ENCODE measurements at places on chromosomes 3 and 15.
A peak's percentile ranks its signal among the peaks of the same experiment; 100 is the strongest.

GRCh38 chr3:31767920-31768319, 213.1 kb downstream of the OSBPL10 start:
- DNase-seq = no peak
- H3K36me3 ChIP-seq = no peaks in the 10 kb centered on the region
- no peak overlapping the region for H3K27ac ChIP-seq
- H3K27me3 ChIP-seq = no peaks in the 10 kb centered on the region
- H3K4me1 ChIP-seq = no peaks in the 10 kb centered on the region

DNA sequence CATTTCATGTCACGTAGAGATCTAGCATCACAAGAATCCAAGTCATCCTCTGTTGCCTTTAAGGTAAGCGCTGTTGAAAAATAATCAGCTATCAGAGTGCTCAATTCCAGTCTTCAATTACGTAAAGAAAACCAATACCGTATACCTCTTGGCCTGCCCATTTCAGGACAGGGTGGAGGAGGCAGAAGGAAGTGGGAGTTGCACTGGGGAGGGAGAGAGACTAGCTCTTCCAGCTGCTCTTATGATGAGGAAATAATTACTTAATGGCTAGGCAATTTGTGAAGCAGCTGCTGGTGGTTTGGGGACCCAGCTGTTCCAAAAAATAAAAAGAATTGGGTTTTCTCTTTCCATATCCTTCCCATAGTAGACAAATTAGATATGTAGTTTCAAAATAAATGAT, 365.8 kb upstream of the MCTP2 start:
- H3K36me3 ChIP-seq = no peaks in the 10 kb centered on the region
- DNase-seq = no peak
- no peaks in the 10 kb centered on the region for H3K27me3 ChIP-seq
- H3K4me1 ChIP-seq = no peaks in the 10 kb centered on the region
- H3K4me3 ChIP-seq = no peak overlapping the region

DNA sequence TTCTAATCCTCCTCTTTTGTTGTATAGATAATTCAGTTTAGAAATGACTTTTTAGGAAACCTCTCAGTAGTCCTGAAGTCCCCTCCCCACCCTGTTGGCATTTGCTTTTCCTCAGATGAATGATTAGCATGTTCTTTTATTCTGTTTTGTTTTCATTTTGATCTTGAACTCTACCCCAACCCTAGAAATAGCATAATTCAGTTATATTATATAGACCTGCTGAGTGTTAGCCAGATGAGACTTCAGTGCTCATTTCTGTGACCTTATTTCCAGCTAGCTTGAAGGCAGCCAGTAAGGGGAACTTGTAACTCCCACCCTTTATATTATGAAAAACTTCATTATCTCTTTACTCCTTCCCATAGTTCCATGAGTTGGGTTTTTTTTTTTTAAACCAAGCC, 41.2 kb downstream of the SNRK start:
- H3K4me1 ChIP-seq = no peaks in the 10 kb centered on the region
- no peak overlapping the region for H3K27ac ChIP-seq
- no peaks in the 10 kb centered on the region for H3K36me3 ChIP-seq

DNA sequence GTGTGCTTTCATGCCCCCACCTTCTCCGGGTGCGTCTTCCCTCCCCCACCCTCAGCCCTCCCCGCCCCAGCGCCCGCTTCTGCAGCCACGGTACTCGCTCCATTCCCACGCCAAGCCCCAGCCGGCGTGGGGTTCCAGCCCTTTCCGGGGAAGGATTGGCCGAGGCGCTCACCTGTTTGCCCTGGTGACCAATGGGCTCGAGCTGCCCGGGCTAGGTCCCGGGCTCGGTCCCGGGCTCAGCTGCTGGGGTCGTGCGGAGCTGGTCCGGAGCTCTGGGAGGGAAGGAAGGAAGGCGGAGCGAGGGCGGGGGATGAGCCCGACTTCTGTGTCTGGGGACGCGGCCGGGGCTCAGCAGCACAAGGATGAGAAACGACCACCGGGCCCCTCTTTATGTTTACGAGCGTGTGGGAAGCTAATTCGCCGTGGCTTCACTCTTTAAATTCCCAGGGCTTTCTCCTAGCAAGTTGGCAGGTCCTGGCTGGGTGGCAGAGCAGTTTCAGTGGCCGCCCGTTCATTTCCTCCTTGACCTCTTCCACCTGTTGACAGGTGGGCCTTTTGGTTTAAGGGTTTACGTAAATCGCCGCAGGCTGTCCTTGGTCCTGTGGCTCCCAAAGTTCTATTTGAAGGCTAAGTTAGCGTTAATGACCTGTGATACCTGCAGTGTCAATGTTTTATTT, at the start of gene IGSF10:
Gene IGSF10, minus strand, starts transcription at position 288 of the 677 bp plus-strand sequence. CDS start 2,352 bp downstream, outside the sequence.
- H3K27me3 ChIP-seq = no peaks in the 10 kb centered on the region
- DNase-seq = no peak
- no peaks in the 10 kb centered on the region for H3K36me3 ChIP-seq
- no peak within 1 kb of the TSS for H3K27ac ChIP-seq

DNA sequence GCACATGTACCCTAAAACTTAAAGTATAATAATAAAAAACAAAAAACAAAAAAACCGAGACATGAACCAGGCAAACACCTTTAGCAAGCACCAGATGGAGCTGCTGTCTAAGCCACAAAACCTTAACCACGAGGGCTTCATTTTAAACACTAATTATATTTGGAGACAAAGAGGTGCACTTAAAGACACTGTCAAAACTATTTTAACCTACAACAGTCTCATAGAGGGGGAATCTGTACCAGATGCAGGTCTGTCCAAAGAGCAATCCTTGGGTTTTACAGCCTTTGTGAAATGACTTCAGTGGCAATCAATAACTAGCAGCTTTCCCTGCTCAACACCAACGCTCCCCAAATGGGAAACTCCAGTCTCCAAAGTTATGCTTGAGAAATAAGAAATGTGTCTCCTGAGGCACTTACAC, 115.7 kb upstream of the TSPAN3 start:
- H3K4me3 ChIP-seq = no peak overlapping the region
- no peaks in the 10 kb centered on the region for H3K36me3 ChIP-seq
- peak; percentile 32 for DNase-seq
- H3K27ac ChIP-seq = no peak overlapping the region

DNA sequence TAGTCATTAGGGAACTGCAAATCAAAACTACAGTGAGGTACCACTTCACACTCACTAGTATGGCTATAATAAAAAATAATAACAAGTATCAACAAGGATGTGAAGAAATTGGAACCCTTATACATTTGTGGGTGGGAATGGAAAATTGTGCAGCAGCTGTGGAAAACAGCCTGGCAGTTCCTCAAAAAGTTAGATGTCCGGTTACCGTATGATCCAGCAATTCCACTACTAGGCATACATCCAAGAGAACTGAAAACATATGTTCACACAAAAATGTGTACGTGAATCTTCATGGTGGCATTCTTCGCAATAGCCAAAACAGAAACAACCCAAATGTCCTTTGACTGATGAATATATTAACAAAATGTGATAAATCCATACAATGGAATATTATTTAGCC, 187.9 kb upstream of the LYSMD4 start:
- no peaks in the 10 kb centered on the region for H3K36me3 ChIP-seq
- H3K4me1 ChIP-seq = peaks cover 2% of the 10 kb centered on the region
- no peak for DNase-seq
- H3K4me3 ChIP-seq = no peak overlapping the region
- no peaks in the 10 kb centered on the region for H3K27me3 ChIP-seq

DNA sequence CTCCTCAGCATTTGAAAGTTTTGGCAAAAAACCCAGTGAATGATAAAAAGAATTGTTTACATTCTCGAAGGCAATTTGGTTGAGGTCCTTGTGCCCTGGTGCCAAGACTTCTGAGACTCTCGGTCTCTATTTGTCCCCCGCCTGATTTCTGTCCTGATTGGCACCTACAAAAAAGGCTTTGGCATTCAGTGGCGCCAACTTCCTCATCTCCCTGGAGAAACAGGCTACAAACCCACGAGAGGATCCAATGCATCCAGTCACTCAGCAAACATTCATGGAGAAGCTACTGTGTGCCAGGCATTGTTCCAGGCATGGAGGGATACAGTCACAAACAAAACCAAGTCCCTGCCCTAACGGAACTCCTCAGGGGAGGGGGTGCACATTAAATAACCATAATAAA, 42.7 kb downstream of the HES1 start:
- no peak overlapping the region for H3K27ac ChIP-seq
- no peaks in the 10 kb centered on the region for H3K36me3 ChIP-seq
- no peaks in the 10 kb centered on the region for H3K4me1 ChIP-seq
- no peak for DNase-seq
- H3K27me3 ChIP-seq = no peaks in the 10 kb centered on the region
- H3K4me3 ChIP-seq = no peak overlapping the region

GRCh38 chr15:65942436-65942835, 73.1 kb downstream of the RAB11A start:
- H3K4me1 ChIP-seq = no peaks in the 10 kb centered on the region
- H3K36me3 ChIP-seq = no peaks in the 10 kb centered on the region
- no peak overlapping the region for H3K27ac ChIP-seq
- no peak overlapping the region for H3K4me3 ChIP-seq

- H3K27ac ChIP-seq = no peak overlapping the region
- no peak for DNase-seq
- no peaks in the 10 kb centered on the region for H3K36me3 ChIP-seq
- peaks cover 10% of the 10 kb centered on the region for H3K4me1 ChIP-seq
- no peaks in the 10 kb centered on the region for H3K27me3 ChIP-seq
These were observed 22.4 kb upstream of the SRP14 start for GRCh38 chr15:40061212-40061901.

DNA sequence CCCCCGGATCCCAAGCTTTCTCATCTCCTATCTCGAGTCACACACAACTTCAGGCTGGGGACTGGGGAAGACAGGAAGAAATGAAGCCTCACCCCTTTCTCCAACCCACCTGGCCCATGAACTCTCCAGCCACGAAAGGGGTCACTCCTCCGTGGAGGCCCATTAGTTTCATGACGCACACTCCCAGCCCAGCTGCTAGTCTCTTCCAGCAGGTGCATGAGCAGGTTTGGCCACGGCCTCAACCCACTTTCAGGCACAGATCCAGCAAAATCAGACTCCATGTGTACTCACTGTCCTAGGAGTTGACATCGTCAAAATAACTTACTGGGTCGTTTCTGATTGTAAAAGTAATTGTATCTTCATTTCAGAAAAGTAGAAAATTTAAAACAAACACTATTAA, 76.6 kb downstream of the C3orf70 start:
- H3K27me3 ChIP-seq = no peaks in the 10 kb centered on the region
- no peak overlapping the region for H3K27ac ChIP-seq
- no peaks in the 10 kb centered on the region for H3K4me1 ChIP-seq
- H3K4me3 ChIP-seq = no peak overlapping the region
- H3K36me3 ChIP-seq = no peaks in the 10 kb centered on the region

DNA sequence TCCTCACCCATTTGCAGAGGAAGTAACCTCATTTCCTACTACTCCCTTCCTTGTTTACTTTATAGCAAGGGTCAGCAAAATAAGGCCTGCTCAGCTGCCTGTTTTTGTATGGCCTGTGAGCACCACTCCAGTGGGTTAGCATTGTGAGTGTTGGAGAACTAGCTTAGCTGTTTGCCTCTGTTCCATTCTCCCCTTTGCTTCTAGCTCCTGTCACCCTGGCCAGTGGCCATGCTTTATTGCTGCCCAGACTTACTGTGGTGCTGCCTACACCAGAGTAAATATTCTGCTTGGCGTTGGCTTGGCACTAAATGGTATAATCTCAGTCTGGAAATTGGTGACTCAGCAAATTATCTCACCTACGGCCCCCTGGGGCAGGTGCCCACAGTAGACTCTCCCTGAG, 8.8 kb downstream of the PDCD6IP start:
- H3K27ac ChIP-seq = no peak overlapping the region
- no peak for DNase-seq
- no peaks in the 10 kb centered on the region for H3K27me3 ChIP-seq
- H3K4me1 ChIP-seq = no peaks in the 10 kb centered on the region

GRCh38 chr15:90465140-90465929, 64.4 kb upstream of the CRTC3 start:
- H3K36me3 ChIP-seq = no peaks in the 10 kb centered on the region
- H3K27me3 ChIP-seq = no peaks in the 10 kb centered on the region
- H3K27ac ChIP-seq = no peak overlapping the region
- no peak for DNase-seq

DNA sequence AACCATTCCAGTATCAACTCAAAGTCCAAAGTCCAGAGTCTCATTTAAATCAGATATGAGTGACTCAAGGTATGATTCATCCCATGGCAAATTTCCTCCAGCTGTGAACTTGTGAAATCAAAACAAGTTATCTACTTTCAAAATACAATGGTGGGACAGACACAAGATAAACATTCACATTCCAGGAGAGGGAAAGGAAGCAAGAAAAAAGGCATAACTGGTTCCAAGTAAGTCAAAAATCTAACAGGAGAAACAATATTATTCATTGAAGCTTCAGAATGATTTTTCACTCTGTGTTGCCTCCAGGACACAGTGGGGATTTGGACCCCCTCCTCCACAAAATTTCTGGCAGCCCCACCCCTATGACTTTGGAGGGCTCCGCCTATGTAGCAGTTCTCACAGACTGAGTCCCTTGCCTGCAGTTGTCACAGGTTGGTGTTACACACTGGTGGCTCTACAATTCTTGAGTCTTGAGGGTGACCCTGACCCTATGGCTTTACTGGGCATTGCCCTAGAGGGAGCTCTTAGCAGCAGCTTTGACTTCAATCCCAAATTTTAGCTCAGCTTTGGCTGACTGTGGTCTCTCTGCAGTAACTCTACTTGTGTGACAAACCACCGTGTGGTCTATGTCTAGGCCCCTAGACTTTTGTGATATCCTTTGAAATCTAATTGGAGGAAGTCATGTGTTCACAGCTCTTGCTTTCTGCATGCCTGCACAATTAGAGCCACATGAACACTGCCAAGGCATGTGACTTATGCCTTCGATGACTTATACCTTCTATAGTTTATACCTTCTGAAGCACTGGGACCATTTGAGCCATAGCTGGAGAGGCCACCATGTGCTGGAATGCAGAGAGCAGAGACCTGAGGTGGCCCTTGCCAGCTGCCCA, 644.2 kb downstream of the GRM7 start:
- H3K27ac ChIP-seq = no peak overlapping the region
- peak; percentile 54 for DNase-seq
- H3K27me3 ChIP-seq = no peaks in the 10 kb centered on the region
- no peak overlapping the region for H3K4me3 ChIP-seq

DNA sequence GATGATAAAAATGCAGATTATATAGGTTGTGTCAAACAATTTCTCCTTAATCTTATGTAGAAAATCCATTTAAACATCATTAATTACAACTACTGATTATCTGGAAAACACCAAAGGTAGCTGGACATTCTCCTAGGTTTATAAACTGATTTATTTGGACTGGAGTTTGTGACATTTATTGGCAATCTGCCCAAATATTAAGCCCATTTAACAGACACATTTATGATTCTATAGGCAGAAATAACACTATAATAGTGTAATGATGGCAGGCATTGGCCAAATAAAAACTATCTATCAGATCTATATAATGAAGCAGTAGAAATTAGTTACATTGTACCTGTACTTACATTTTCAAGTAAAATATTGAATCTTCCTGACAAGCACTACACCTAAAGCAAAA, 117.8 kb downstream of the TFDP2 start:
- no peak overlapping the region for H3K27ac ChIP-seq
- no peak for DNase-seq
- no peaks in the 10 kb centered on the region for H3K27me3 ChIP-seq

DNA sequence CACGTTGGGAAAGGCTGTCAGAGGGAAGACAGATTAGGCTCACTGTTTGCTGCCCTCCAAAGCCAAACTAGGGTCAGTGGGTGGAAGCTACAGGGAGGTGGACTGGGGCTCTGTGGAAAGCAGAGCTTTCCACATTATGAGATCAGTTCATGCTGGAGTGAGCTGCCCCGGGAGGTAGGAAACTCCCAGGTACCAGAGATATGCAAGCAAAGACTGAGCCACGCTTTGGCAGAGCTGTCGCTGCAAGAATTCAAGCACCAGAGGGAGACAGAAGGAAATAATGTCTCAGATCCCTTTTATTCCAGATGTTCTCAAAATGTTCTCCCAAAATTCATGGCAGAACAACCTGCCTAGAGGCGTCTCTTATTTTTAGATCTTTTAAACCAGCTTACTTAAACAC, 286.6 kb downstream of the WDR72 start:
- H3K27me3 ChIP-seq = no peaks in the 10 kb centered on the region
- H3K4me3 ChIP-seq = no peak overlapping the region
- H3K27ac ChIP-seq = no peak overlapping the region
- H3K4me1 ChIP-seq = no peaks in the 10 kb centered on the region
- peak; percentile 17 for DNase-seq

All from mesendoderm (in vitro differentiated cells).